ENCODE measurements at places on chromosomes 3 and 15. TPM values are rescaled to one million over a fixed set of nuclear protein-coding genes. Genes with fewer than 3 reads are reported as not detected.

The GPR156 gene
- total RNA-seq: 0.59 TPM

- DNase-seq: peak; percentile 51
Observed at GRCh38 chr3:73786321-73786807, 161.6 kb upstream of the PDZRN3 start.

GRCh38 chr3:20001932-20002331 is 10.1 kb downstream of the PP2D1 start:
- DNase-seq: no peak

DNA sequence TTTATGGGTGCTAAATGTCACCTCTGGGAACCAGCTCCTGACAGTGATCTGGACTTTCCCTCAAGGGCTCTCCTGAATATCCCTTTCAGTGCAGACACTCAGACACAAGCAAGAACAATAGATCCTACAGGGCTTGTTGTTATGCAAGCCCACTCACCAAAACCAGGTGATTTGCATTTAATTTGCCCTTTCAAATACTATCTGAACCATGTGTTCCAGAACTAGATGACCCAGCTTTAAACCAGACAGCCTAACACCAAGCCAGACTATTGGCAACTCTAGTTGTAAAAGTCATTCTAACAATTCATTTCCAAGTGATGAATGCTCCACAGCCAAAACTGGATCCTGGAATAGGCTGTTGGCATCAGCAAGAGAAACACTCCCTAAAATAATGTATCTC is 5.6 kb upstream of the ATP8B4 start:
- no peak for DNase-seq
